ENCODE measurements at places on chromosomes 11 and 22.

DNA sequence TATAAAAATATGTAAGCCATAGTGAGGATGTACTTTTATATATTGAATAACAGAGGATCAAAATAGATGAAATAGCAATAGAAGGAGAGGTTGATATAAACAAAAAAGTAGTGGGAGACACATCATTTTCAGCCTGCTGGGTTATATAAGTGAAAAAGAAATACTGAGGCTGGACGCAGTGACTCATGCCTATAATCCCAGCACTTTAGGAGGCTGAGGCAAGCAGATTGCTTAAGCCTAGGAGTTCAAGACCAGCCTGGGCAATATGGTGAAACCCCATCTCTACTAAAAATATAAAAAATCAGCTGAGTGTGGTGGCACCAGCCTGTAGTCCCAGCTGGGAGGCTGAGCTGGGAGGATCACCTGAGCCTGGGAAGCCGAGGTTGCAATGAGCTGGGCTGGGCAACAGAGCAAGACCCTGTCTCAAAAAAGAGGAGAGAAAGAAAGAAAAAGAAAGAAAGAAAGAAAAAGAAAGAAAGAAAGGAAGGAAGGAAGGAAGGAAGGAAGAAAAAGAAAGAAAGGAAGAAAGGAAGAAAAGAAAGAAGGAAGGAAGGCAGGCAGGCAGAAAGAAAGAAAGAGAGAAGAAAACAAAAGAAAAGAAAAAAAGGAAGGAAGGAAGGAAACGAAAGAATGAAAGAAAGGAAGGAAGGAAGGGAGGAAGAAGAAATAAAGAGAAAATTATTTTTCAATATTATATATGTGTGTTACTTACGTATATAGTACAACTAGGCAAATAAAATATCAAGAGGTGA is 7.0 kb upstream of the P2RY2 start:
- no peak for DNase-seq

DNA sequence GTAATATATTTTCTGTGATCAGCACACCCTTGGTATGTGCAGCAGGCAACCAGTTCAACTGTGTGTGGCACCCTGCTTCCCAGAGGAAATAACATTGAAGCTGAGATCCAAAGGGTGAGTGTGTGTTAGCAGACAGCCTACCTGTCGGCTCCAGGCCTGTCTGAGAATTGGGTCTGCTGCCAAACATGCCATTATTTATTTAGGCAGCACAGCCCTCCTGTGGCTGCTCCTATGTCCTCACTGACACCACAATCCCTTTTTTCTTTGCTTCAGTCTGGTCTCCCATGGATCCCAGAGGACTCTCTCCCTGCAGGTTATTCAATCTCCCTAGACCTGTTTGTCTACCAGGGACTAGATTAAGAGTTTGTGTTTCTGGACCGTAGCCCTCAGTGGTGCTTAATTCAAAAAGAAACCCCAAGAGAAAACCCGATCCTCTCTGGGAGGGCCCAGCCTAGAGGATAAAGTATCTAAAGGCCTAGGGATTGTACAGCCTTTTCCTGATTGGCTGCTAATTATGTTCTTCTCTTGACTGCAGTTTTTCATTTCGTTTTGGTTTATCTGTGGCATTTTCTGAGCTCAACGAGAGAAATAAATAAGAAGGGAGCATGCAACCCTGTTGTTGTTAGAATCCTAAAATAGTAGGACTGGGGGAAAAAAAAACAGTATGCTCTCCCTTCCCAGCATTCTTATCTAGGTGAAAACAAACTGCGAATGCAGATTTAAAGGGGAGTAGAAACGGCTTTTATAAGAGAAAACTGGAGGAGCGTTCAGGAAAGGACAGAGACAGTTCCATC is 24.1 kb downstream of the KCNE3 start:
- DNase-seq: no peak

DNA sequence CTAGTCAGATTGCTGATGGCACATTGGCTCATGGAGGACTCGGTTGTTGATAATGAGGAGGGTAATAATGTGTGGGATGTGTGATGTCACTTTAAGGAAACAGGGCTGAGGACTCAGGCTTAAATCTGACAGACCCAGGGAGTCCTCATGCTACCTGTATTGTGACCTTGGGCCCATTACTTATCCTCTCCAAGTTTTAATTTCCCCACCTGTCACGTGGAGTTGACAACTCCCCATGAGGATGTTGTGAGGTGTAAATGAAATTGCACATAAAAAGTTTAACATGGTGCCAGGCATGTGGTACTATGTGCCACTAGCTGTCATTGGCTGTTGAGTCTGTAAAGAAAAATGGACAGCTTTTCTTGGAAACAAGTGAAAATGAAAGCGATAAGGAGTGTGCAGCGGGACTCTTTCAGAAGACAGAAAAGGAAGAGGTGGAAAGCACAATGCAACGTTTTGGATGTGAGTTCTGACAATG is 15.3 kb downstream of the IL10RA start:
- DNase-seq: no peak

DNA sequence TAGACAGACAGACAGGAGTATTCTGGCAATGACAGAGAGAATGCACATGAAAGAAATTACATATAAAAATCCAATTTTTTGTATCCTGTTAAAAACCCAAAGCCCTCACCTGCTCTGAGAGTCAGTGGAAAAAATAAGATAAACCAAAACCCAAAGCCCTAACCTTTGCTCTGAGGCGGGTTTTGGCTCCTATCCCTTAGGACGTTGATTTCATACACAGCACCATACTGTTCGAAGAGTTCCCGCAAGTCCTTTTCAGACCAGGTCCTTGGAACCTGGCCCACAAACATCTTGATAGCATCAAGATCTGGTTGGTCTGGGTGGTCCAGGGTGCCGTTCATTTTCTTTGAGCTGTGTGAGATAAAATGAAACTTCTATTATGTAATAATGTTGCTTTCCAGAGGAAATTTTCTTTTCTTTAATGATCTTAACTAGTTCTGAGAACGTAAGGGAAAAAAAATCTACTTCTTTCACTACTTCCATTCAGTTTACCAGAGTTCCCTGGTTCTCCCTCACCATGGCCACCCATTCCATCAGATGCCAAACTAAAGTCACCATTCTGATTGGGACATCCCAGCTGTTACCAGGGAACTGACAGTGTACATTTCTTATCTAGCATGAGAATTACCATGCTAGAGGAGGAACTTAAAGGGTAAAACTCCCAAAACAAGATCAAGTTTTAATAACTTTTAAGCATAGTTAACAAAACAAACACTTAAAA is 39.9 kb upstream of the RAPSN start:
- no peak for DNase-seq

GRCh38 chr11:61777234-61778090 is 14.9 kb downstream of the TMEM258 start:
- DNase-seq: peak; percentile 61

DNA sequence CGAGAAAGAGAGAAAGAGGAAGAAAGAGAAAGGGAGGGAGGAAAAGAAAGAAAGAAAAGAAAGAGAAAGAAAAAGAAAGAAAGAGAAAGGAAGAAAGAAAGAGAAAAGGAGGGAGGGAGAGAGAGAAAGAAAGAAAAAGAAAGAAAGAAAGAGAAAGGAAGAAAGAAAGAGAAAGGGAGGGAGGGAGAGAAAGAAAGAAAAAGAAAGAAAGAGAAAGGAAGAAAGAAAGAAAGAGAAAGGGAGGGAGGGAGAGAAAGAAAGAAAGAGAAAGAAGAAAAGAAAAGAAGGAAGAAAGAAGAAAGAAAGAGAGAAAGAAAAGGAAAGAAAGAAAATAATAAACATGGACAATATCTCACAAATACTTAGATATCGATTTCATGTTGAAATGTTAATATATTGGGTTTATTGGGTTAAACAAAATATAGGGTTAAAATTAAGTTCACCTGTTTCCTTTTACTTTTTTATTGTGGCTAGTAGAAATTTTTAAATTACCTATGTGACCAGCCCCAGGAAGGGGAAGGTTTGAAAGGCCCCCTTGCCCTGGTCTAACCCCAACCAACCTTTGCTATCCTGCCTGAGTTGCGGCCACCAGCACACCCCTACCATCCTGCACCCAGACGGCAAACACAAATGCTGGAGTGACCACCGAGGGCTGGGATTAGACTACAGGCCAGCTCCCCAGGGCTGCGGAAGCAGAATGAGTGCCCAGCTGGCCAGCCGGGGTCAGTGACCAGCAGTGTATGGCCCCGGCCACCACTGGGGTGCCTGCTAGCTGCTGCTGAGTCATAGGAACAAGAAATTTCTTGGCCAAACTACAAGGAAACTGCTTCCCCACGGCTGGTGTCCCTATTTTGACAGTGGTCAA is 81.0 kb upstream of the FGF3 start:
- no peak for DNase-seq

DNA sequence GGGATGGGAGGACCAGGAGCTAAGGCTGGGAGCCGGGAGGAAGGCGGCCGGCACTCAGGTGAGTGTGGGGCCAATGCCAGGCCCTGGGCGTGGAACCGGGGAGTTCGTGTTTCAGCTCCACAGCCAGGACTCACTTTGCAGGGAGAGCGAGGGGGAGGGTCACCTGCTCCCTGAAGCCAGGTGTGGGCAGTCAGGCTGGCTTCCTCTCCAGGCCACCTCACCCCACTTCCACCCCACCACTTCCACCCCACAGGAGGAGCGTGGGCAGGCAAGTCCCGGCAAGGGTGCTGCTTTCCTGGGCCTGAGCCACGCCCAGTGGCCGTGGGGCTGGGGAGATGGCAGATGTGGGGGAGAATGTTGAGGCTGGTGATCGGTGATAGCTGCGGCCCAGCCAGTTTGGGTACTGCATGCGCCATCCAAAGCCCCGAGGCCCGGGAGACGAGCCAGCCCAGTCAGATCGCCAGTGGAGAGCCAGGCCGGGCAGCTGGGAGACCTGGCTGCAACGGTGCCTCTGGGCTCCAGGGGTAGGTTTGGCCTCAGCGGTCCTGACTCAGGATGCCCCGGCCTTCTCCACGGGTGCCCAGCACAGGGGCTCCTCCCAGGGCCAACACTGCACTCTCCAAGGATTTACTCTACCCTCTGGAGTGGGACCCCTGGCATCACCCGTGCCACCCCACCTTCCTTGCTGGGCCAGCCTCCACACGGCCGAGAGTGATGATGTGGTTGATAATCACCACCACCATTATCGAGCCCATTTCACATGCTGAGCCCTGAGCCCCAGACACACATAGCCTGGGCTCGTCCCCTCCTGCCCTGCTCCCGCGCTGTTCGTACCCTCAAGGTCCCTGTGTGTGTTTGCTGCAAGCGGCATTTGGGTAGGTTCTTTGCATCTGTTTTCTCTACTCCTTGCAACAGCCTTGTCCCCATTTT is 93.8 kb downstream of the WNT7B start:
- no peak for DNase-seq

DNA sequence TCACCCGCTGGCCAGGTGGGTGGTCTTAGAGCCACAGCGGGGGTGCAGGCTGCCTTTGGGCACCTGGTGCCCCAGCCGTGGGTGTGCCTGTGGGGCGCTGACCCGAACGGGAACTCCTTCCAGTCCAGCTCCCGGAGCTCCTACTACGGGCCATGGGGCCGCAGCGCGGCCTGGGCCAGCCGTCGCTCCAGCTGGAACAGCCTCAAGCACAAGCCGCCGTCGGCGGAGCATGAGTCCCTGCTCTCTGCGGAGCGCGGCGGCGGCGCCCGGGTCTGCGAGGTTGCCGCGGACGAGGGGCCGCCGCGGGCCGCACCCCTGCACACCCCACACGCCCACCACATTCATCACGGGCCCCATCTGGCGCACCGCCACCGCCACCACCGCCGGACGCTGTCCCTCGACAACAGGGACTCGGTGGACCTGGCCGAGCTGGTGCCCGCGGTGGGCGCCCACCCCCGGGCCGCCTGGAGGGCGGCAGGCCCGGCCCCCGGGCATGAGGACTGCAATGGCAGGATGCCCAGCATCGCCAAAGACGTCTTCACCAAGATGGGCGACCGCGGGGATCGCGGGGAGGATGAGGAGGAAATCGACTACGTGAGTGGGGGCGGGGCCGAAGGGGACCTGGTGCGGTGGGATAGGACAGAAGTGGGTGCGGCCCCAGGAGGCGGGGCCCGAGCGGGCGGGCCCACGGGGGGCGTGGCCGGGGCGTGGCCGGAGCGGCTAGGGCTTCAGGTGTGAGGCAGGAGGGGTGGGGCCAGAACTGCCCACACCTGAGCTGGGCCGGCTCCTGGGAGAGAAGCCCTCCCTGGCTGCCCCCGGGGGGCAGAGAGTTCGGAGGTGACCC is 91.5 kb downstream of the CACNA1I start:
- peak; percentile 90 for DNase-seq

DNA sequence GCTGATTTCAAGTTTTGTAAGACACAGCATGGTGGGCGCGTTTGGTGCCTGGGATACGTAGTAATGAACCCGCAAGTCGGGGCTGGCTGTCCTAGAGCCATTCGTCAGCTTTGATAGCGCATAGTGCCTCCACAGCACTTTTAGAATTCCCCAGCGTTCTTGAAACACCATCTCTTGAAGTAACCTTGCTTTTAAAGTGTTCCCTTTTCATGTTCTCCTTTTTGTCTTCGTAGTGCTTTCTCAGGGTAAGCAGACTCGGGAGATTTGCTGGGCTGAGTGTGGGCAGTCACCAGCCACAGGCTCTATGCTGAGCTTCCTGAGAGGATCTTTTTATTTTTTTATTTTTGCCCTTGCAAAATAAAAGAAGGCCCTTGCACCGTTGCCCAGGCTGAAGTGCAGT is 39.6 kb upstream of the CTTN start:
- DNase-seq: no peak

All from CD4-positive, alpha-beta T cell treated with Interleukin-4 for 1 hour (primary cell).